ENCODE measurements at places on chromosomes 12 and 14.

- DNase-seq = no peak
Measured at GRCh38 chr14:37251775-37252174, 54.0 kb downstream of the MIPOL1 start.

DNA sequence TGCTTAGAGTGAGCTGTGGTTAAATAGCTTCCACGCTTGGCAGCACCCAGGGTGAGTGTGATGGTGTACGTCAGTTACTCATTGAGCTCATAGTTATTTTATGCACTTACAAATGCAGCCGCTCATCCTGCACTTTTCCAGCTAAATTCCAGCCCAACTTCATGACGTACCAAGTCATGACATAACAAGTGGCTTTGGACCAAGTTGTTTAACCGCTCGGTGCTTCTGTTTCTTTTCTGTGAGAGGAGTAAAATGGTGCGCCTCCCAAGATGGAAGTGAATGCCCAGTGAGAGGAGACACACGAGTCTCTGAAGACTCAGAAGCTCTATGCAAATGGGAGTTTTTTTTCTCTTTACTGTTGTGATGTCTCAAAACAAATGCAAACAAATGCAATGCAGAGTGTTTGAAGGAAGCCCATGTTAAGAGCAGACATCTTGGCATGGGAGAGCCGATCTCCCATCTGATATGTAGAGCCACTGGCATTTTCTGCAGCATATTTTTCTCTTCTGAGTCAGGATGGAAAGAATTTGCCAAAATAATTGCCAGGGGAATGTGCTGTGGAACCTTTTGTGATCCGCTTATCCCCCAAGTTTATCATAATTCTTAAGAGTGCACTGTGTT lies 72.2 kb downstream of the FBXW8 start:
- DNase-seq = no peak

- no peak for DNase-seq
Measured at GRCh38 chr12:75711271-75711670, 199.9 kb upstream of the KRR1 start.

- DNase-seq = no peak
Measured at GRCh38 chr14:55864890-55865655, 253.1 kb upstream of the PELI2 start.

DNA sequence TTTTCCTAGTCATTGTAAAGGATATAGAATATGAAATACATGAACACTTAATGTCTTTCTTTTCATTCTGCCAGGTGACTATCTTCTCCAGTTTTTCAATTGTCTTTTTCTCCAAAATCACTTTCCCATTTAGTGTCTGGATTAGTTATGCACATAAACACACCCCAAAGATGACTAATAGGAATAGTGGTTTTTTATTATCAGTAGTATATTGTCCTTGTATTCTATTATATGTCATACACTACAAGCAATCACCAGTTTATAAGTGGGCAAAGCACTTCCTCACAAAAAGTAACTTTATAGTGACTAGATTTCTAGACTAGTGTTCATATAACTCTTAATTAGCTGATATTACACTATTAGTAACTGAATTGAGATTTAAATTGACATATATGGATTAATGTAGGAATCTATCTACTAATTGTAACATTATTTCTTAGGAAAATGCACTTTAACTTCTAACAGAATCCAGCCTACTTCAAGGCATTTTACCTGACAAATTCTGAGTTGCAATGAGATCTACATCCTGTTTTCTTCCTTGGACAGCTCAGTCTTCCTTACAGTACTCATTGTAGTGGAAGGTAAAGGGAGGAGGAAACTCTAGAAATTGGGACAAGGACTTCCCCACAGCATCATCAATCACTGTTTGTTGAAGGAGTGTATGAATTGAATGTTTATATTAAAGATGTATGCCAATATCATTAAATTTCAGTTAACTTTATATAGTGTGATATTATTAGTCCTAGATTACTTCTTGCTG lies 186.1 kb upstream of the GARIN2 start:
- no peak for DNase-seq

DNA sequence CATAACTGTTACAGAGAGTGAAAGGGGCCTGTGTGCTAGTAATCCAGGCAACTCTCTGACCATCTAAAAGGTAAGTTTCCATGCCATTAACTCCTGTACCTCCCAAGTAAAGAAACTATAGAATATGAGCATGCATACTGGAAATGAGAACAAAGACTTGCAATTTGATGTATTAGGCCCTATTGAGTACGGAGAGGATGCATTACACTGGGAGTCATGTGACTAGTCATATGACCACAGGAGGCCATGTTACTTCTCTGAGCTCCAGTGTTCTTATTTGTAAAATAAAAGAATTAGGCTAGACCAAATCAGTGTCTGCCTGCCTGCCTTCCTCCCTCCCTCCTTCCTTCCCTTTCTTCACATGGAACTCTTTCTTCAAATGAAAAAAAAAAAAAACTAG lies 440.1 kb upstream of the CCDC196 start:
- no peak for DNase-seq

DNA sequence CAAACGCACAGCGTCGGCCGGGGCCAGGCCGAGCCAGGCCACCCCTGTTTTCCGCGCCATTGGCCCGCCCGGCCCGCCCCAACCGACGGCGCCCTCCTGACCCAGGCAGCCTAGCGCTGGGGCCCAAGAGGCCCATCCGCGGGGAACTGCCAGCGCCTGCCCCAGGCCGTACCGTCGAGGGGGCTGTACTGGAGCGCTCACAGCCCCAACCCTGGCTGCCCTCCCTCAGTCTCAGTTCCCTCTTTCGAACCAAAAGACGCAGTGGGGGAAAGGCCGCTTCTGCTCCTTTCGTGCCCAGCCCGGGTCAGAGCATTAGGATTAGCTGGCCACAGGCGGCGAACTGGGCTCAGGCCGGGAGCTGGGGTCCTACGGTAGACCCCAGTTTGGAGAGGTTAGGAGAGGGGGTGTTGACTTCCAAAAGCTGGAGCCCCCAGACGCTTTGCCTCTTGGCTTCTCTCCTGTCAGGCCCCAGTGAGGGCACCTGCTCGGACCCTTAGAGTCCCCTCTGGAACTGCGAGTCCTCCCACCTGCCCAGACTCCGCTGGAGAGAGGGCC lies 1.9 kb downstream of the NKX2-1 start:
- no peak for DNase-seq

- no peak for DNase-seq
Measured at GRCh38 chr12:38162708-38163441, 153.7 kb upstream of the ALG10B start.

DNA sequence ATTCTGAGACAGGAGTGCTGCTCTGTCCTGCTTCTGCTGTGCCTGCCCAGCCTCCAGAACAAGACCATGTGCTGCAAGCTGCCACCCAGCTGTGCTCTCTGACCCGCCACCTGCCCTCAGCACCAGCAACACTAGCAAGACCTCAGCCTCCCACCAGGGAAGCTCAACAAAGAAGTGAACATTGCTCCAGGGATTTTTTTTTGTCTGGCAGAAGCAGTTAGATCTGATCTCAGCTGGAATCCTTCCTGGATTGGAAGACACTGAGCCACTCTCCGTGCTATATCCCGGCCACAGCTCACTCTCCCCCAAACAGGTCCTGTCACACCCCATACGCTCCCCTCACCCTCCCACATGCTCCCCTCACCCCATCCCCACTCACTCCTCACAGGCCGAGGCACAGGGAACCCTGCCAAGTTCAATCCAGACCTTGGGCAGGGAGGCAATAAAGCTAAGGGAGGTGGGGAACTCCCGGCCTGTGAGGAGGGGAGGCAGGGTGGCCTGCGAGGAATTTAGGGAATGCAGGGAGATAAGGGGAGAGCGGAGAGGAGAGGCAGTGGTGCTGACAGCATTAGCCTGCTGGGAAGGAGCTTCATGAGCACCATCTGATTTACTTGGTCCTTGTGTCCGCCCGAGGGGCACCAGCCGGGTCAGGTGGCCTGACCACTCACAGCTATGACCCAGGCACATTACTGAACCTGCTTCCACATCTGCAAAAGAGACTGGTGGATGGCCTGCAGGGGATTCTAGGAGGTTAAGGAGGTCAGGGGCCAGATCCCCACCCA lies 29.7 kb downstream of the CCDC85C start:
- DNase-seq = peak; percentile 35

- DNase-seq = no peak
Measured at GRCh38 chr12:71152851-71153250, 4.9 kb downstream of the TSPAN8 start.

- DNase-seq = no peak
Measured at GRCh38 chr14:73610687-73611086, 1.6 kb upstream of the ACOT6 start.

DNA sequence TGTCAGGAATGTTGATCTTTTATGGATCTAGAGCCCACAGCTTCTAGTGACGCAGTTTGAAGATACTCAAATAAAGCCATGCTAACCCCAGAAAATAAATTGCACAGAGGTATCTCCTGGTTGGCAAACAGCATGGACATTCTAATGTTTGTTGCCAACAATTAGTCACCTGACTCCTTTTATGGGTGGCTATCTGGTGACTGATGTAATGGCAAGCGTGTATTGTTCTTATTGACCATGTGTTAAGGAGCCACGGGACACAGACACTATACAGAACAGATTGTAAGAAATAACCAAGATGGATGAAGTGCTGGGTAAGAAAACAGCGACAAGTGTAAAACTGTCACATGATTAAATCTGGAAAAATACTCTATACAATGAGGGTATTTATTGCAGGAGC lies 401.3 kb upstream of the PDE3A start:
- DNase-seq = peak; percentile 2

GRCh38 chr14:61661471-61662400 lies 33.6 kb upstream of the HIF1A start:
- DNase-seq = no peak

DNA sequence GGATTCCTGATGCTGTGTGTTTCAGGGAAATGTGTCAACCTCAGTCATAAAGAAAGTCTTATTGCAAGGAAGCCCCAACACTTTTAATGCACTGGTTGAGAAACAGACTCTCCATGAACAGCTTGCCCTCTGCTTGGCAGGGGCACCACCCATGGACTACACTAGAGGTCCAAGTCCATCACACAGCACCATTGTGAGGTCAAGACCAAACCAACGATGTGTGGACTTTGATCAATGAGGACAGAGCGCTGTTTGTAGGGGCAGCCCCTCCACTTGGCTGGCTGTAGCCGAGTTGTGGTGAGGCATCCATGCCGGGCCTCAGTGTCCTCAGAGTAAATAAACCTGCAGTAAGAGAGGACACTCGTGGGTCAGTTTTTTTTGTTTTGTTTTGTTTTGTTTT lies 29.8 kb downstream of the ZFYVE21 start:
- DNase-seq = no peak

GRCh38 chr12:77122236-77122635 lies 56.9 kb upstream of the E2F7 start:
- no peak for DNase-seq

DNA sequence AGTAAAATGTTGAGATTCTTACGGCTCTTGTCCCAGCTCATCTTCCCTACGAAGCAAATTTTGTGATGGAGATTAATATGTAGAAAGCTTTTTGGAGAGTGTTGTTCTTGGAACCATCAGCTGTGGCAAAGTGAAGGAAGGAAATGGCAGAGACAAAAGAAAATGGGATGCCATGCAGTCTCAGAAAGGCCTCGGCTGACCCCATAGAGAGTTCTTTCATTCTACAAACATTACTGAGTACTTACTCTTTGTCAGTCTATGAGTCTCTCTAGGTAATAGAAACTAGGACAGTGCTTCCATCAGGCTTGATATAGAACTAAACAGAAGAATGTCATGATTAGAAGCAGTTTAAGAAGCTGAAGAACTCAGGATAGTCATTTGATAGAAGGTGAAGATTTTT lies 134.1 kb downstream of the PLEKHA5 start:
- no peak for DNase-seq

DNA sequence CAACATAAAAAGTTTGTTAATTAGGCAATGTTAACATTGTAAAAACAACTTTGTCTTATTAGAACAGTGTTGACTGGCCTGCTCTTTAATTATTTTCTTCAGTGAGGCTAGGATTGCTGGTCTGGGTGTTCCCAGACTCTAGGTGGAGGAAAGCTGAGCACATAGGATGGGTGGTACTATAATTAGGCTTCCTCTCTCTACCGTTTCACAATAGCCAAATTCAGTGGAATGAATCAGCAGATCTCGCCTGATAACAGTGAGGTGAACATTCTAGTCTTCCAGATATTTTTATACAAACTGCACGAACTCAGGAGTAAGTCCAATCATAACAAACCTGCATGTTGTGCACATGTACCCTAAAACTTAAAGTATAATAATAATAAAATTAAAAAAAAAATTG lies 11.9 kb downstream of the PTGDR start:
- no peak for DNase-seq

GRCh38 chr12:81174664-81175063 lies 96.8 kb downstream of the ACSS3 start:
- no peak for DNase-seq

- DNase-seq = no peak
Measured at GRCh38 chr12:50062728-50063460, 5.5 kb downstream of the ASIC1 start.

- DNase-seq = no peak
Measured at GRCh38 chr14:50784683-50785456, 46.1 kb downstream of the NIN start.

DNA sequence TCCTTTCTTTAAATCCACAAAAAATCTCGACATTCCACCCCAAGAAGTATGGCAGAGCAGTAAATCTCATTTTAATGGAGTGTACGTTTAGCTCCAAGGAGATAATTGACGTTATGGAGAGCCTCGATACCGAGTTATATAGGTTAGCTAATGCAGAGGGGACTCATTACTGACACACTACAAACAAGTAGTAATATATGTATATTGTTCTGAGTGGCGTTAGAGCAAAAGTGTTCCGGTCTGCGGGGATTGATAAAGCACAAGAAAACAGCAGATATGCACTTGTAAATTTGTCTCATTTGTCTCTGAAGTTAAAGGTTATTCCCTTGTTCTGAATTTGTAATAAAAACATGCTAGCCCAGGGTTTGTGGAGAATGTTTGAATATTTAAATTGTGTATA lies 84.1 kb downstream of the BCL11B start:
- DNase-seq = no peak

- no peak for DNase-seq
Measured at GRCh38 chr12:14696265-14696741, at the start of gene GUCY2C. GUCY2C (minus strand) TSS chr12:14696599; CDS start chr12:14696448, 151 bp downstream.

DNA sequence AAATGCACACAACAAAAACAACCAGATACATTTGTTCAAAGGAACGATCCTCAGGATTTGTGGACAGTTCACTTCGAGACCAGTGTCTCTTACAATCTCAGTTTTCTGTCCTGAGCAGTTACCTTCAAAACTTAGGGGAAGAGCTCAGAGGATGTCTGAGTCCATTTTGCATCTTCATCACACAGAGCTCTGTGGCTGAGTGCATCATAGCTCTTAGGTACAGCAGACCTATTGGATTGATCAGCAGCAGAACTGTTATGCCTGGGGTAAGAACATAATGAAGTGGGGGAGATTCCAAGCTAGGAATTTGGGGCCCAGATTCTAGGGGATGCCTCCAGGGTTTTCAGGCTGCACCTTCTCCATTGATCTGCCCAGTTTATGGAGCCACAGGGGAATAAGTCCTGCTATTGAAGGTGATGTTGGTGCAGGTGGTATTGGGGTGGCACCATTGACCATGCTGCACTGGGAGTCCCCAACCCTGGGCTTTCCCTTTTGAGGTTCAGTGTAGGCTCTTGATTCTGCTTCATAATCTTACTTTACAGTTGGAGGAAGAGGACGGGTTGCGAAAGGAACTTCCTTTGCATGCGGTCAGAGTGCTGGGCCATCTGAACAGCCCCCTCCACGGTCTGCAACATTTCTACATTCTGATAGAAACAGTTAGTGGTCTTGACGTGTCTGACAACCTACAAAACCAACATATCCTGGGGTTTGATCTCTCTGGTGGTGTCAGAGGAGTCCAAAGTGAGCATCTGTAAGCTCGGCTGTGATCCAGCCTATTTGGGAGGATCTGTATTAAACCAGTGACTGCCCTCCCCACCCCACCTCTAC lies 112.8 kb downstream of the CHST11 start:
- no peak for DNase-seq

- peak; percentile 42 for DNase-seq
Measured at GRCh38 chr14:68548194-68549076, 244.4 kb downstream of the ZFP36L1 start.
